Peyer's patch (tissue), 4 donors: ENCODE measurements at places on chromosomes 5 and 9. TPM values are rescaled to one million over a fixed set of nuclear protein-coding genes. Genes with fewer than 3 reads are reported as not detected.

DNA sequence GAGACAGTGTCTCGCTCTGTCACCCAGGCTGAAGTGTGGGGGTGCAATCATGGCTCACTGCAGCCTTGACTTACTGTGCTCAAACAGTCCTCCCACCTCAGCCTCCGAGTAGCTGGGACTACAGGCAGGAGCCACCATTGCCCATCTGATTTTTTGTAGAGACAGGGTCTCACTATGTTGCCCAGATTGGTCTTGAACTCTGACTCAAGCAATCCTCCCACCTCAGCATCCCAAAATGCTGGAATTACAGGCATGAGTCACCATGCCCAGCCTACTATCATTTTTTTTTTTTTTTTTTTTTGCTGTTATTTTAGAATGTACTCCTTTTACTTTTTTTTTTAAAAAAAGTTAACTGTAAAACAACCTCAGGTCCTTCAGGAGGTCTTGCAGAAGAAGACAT, 449.0 kb downstream of the CCDC171 start:
- DNase-seq = no peak

DNA sequence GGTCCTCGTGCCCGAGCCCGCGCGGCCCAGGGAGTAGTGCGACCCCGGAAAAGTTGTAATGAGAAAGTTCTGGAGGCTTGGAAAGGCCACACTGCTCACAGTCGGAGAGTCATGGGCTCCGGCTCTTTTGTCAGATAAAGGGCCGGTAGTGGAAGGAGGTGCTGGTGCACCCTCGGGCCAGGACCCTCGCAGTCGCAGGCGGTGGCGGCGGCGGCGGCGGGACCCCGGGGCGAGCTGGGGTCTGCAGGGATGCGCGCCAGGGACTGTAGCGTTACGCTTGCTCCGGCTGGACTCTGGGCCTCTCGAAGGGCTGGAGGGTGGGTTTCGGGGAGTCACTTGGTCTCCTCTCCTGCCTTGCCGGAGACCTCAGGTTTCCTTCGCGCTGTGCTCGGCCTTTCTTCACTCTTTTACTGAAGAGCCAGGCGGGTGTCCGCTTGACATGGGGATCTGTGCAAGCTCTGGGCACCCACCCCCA, 1.5 kb downstream of the RORB start:
- no peak for DNase-seq

Gene ELOVL7
- 77.6 TPM for total RNA-seq

- no peak for DNase-seq
Observed at GRCh38 chr9:121651008-121651294, 483 bp upstream of the DAB2IP start.

DNA sequence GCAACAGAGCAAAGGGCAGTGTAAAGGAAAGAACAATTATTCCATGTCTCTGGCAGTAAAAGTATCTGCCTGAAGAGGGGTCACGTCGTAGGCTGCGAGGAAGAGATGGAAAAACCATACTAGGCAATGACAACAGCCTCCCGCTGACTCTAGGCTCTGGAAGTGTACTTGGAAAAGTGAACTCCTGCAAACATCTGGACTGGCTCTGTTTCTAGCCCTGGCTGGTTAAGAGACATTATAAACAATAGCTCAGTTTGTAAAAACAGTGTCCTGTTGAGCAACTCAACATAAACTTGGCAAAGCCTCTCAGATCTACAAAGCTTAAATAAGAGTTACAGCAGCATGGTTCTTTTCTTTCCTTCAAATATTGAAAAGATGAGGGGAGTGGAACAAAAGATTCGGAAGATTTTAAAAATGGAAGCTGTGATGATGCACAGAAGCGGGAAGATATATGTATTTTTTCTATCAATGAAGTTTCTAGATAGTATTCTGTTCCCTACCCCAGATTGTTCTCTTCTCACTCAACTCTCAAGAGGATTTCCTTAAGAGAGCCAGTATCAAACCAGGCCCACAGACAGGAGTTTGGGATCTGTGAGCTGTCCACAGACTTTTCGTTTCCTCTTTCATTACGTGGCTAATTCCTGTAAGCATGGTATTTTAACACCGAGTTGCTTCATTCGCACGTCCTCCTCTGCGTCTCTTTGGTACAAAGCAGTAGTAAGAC, 79.4 kb downstream of the SPTLC1 start:
- no peak for DNase-seq

DNA sequence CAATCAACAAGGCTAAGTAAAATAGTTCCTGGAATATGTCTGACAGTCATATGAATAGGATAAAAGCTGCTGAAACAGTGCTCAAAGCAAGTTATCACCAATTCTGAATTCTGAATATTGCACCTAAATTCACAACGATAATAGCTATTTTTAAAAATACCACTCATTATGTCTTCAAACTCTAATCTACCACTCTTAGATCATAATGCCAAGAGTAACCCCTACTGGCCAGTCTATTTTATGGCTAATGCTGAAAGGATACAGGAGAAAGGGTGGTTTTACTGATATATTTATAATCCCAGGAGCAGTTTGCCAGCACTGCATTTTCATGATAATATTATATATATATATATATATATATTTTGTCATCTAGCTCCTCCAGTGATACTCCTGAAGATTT, 232.8 kb downstream of the PDE4D start:
- no peak for DNase-seq

Gene GAPT
- total RNA-seq = 0.57 TPM

Gene ZNF618
- total RNA-seq = 2.8 TPM
